Amygdala (tissue), 56 donors: ENCODE measurements at places on chromosomes 1 and 21.

- DNase-seq = no peak
These were observed 5.8 kb downstream of the PEX10 start for GRCh38 chr1:2406451-2407041.

DNA sequence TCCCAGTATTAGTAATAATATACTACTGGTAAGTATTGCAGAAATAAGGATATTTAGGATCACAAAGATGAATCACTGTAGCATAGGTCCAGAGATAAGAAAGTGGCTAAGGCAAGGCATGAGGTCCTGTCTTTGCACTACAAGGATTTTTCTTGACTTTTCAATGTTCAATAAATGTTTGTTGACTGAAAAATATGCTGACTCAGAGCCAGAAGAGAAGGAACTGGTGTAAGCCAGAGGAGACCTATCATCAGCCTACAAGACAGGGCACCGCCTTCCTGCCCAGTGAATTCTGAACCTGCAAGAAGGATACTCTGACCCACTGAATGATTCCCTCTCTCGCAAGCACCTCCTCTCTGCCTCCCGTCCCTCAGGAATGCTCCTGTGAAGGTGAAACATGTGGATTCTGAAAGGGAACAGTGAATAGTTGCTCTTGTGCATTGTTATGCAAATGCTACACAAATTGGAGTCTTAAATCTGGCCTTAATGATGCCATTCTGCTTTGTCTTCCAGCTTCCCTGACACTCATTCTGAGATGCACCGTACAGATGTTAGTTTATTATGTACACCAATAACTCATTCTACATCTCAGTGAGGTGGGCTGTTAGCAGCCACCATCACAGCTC, 540.0 kb downstream of the OMA1 start:
- no peak for DNase-seq

- DNase-seq = no peak
These were observed 18.5 kb downstream of the ZBTB21 start for GRCh38 chr21:41991659-41992058.

- no peak for DNase-seq
These were observed 12.2 kb downstream of the FH start for GRCh38 chr1:241507189-241507863.

- no peak for DNase-seq
These were observed 3.3 kb downstream of the METTL13 start for GRCh38 chr1:171784784-171785183.

DNA sequence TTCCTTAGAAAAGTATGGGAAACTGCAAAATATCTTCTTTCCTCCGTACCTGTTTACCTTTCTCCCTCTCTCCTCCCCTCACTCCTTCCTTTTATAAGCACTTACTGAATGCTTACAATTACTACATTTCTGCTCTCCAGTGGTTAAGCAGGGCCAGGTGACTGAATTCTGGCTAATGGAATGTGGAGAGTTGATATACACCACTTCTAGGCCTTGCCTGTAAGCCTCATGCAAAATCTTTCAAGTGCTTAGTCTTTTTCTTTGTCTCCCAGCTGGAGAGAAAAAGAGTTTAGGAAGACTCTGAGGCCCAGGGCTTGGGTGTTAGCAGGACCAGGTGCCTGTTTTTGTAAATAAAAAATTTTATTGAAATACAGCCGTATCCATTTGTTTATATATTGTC, 77.7 kb upstream of the CACNA1E start:
- no peak for DNase-seq

DNA sequence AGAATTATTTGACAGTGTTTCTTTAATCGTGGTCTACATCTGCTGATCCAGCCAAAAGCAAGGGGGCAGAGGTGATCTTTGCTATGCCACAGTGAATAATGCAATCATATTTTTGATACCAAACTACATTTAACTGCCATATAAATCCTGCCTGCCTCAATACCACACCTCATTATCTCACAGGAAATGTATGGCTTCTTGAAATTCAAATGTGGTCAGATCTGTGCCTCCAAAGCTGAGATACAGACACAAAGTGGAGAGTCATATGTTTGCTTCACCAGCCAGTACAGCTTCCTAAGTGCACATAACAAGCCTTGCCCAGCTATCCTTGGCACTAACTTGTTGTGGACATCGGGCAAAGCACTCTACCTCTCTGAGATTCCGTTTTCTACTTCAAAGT, 250.0 kb upstream of the NFIA start:
- no peak for DNase-seq

DNA sequence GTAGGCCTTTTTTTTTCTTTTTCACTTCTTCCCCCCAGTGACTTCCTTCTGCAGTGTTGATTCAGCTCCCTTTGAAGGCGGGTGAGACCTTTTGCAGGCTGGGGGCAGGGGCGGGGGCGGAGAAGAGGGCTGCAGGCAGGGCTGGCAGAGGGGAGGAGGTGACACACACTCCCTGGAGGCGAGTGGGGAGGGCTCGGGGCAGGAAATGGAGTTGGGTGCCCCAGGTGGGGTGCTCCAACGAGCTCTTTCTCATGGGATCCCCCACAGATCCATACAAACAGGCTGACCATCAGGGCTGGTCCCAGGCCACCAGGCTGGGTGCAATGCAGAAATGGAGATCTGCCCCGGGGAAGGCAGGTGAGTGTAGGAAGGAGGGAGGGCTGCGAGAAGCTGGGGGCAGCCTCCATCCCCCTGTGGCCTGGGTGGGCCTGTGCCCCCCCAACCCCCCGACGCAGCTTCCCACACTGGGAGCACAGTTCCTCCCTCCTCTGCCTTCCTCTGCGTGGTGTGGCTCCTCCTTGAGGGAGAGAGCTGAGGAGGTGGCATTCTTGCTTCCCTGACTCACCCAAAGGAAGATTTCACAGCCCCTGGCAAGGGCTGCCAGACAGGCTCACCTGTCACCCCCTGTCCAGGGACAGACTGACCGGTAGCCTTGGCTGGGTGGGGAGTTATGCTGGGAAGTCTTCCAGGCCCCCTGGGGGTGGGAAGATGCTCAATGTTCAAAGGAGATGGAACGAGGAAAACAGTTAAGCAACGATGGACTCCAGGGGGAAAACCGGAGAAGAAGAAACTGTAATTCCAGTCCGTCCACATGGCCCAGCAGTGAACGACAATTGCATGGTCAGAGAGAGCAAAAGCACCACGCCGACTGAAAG, 7.1 kb upstream of the ITGB2 start:
- DNase-seq = no peak

- DNase-seq = no peak
These were observed 188.4 kb downstream of the BACH1 start for GRCh38 chr21:29487154-29487553.

DNA sequence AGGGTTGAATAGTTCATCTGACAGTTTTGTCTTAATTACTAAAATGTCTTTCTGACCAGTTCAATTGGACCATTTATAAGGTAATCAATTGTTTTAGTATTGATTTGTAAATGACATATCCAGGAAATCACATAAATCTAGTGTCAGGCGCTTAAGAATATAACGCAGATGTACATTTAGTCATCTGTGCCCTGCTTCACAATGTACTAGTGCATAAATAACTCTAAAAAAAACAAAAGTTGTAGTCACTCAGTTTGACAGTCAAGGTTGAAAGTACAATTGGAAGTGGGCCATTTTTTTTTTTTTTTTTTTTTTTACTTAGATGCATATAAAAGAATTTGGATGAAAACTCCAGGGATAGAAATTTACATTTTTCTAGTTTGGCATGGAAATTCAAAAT, 490.4 kb downstream of the PTPRC start:
- DNase-seq = no peak

DNA sequence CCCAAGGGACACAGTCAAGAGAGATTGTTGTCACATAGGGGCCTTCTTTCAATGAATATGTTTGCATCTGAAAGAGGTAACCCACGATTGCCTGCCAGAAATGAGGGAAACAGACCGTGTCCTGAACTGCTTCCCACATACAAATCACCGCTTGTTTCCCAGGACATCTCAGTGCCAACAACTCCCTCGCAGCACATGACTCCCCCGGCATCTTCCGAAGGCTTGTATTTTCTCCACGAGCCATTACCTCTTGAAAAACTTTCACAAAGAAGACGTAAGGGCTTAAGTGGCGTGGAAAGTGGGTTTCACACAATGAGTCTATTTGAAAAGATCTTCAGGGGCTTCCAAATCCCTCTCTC, 31.6 kb upstream of the PDE9A start:
- DNase-seq = no peak

DNA sequence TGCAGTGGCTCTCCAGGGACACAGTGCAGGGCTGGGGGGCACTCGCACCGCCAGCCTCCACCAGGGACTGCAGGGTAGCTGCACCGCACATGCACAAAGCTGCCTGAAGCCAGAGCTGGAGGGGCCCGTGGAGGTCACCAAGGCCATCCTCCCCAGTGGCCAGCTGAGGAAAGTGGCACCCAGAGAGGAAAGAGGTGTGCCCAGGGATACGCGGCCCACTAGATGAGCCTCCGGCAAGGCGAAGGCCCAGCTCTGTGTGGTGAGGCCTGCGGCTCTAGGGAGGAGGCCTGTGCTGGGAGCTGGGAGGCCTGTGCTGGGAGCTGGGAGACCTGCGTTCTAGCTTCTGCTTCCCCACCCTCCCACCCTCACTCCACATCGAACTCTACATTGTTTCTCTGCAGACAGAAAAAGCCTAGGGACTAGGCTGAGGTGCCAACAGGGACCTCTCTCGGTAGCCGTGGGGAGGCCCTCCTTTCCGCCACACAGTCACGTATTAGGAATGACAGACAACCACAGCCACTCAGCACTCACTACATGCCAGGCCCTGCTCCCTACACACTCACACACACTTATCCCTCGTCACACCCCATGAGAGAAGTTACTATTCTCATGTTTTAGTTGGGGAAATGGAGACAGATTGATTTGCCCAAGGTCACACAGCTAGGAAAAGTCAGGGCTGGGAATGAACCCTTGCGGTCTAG, 921 bp upstream of the ASCL5 start:
- DNase-seq = no peak

GRCh38 chr1:151135433-151136385, 10.7 kb downstream of the SEMA6C start:
- DNase-seq = no peak

DNA sequence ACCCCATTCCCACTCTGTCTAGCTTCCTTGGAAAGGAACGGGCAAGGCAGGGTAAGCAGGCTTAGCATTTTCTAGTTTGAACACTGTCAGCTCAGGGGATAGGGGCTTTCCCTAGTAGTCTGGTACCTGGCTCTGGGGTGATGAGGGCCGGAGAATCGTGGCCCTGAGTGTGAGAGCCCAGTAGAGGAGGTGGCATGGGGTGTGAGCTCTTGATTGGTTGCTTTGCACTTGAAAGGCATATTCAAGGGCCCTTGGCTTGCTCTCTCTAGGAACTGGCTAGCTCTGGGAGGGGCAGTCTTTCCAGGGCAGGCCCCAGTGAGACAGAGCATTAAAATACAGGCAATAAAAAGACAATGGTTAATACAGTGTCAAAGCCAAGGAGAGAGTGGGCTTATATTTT, 10.8 kb upstream of the EXTL1 start:
- DNase-seq = no peak
